ENCODE measurements at places on chromosomes 4 and X.
A peak's percentile ranks its signal among the peaks of the same experiment; 100 is the strongest.

GRCh38 chr4:6561173-6561516 lies 13.8 kb upstream of the MAN2B2 start:
- no peak for ATAC-seq

DNA sequence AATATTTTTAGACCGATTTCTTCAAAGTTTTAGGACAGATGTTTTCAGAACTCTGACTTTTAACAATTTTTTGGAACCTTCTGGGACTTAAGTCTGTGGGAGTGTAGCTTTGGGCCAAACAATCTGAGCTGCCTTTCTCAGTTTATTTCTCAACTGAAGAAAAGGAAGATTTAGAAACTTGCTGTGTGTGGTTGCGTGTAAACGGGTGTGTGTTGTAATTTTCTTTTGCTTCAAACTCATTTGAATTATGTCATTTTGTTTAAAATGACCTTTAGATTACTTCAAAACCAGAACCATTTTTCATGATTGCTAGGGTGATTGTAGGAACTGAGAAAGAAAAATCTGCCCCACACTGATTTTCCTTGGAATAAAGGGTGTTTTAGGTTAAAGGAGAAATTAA lies 577.7 kb upstream of the GALNTL6 start:
- no peak for ATAC-seq

DNA sequence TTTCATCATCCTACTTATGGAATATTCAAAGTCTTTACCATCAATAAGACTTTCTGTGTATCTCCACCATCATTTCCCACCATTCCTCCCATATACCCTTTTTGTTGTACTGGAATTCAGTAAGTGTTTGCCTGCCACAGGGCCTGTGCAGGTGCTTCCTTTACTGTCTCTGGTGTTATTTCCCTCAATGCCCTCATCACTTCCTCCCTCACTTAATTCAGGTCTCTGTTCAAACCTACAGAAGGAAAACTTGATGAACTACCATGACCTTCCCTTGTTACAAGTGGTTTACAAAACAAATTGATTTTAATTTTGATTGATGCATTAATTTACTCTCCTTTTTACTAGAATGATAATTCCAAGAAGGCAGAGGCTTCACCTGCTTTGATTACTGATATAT lies 159.5 kb upstream of the FAT4 start:
- ATAC-seq = no peak

DNA sequence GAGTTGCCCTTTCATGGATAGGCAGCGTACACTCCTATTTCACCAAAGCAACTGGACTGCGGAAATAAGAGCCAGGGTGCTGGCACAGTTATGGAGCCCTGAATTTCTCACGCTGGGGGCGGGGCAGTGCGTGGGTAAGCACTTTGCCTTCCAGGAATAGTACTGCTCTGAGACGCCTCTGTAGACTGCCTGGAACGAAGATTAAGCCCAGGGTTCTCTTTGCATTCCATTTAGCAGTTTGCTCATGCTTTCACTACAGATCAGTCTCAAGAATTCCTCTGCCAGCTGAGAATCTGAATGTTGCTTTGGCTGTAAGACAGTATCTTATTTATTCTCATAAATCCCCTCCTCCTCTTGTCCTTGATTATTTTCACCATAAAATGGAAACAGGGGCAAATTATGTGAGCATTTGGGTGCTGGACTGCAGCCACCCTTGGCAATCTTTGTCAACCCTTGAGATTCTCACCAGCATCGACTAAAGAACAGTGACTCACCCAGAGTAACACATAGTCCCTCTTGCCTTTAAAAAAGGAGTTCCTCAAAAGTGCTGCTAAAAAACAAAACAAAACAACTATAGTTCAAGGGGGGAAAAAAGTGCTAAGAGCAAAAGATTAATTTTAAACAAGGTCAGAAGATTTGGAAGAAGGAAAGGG lies 88.9 kb upstream of the CITED1 start:
- ATAC-seq = peak; percentile 36

DNA sequence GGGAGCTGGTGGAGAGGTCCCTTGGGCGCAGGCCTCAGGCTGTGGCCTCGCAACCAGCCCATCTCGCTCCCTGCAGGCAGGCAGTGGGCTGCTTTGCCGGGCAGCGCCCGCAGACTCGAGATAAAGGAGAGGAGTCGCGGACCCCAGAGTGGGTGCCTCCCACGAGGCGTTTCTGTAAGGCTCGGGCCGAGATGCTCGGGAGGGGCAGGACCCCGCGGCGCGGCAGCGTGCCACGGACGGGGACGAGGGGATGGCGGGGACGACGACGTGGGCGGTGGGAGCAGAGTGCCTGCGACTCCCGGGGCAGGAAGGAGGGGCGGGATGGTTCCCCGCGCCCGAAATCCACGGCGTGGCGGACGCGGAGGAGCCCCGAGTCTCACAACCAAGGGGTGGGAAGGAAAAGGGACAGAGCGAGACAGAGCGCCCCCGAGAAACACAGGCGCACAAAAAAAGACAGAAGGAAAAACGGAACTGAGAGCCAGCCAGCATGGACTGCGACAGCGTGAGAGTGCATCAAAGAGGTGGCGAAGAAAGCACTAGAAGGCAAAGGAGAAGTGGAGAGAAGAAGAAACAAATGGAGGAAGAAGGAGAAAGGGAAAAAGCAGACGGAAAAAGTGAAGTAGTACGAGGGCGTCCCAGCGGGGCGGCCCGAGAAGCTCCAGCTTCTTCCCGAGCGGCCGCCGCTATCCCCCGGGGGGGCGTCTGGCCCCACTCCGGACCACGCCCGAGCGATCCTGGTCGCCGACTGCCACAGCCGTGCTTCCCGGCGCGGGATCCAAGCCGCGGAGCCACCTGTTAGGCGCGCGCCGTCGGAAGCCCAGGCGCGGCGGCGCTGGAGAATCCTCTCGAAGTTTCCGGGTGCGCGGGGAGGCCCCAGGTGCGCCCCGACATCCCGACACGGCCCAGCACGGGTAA lies 1.5 kb downstream of the BEND4 start:
- no peak for ATAC-seq

Data from gastroesophageal sphincter (tissue), 4 donors.